ENCODE measurements at places on chromosomes 16 and 17.

- no peak for DNase-seq
Observed at GRCh38 chr16:14028202-14028601, 42.9 kb upstream of the MRTFB start.

DNA sequence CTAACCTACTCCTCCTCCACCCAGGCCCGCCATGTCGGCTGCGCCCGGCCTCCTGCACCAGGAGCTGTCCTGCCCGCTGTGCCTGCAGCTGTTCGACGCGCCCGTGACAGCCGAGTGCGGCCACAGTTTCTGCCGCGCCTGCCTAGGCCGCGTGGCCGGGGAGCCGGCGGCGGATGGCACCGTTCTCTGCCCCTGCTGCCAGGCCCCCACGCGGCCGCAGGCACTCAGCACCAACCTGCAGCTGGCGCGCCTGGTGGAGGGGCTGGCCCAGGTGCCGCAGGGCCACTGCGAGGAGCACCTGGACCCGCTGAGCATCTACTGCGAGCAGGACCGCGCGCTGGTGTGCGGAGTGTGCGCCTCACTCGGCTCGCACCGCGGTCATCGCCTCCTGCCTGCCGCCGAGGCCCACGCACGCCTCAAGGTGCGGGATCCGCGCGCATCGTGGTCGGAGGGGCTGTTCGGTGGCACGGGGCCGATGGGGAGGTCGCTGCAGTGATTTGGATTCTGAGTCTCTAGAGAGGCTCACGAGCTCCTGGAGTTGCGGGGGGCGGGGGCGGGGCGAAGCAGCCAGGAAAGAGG, 878 bp downstream of the TRIM72 start:
- peak; percentile 37 for DNase-seq

DNA sequence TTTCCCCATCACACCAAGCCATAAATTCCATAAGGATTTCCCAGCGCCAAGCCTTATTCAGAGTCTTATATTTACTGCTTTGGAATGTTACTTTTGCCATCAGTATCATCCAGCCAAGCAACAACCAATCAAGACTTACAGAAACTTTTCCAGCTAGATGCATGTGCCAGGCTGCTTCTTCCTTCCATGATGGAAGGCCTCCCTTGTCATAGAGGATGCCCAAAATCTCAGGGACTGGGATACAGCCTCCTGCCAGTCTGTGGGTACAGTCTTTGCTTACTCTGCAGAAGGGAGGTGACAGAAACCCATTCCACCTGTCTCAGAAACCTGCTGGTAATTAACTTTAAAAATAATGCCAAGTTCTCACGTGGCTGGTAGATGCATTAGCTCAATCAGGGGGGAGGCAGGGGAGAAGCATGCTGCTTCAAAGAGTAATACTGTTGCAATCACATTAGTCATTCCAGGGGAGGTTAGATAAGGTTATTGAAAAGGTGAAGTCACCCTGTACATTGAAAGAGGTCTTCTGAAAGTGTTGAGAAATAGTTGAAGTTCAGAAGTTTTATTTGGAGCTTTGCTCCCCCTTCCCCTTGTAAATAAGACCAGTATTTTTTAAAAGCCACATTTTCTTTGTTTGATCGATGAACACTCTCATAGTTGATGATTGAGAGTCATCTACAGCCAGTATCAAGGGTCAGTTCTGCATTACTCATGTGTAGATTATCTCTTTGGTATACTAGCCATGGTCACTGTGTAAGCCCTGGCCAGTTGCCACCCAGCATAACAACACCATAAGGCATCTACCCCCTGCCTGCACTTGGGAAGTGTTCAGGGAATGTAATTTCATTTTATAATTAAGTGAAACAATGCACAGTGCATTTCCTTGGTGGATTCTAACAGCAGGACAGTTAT, 22.2 kb downstream of the HLF start:
- no peak for DNase-seq

- DNase-seq: no peak
Observed at GRCh38 chr16:28218109-28218508, 6.3 kb upstream of the XPO6 start.

GRCh38 chr17:79269620-79270019, 195.0 kb downstream of the ENGASE start:
- DNase-seq: no peak
